ENCODE measurements at places on chromosomes 7 and 10.

GRCh38 chr10:100174699-100175677 lies 10.8 kb downstream of the ERLIN1 start:
- DNase-seq: no peak

DNA sequence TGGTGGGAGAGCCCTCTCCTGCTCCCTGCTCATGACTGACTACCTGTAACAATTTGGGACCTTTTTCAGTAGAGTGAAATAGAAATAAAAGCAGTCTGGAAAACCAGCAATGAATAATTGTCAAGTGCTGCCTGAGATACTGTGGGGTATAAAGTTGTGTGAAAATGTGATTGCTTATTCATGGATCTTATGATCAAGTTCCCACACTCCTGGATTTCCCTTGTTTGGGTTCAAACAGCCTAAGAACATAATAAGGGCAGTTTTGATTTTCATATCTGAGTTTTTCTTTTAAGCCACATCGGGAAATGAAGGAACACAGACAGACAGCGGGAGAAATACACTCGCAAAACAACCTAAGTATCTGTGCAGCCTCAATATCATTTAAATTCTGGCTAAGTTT lies 52.9 kb downstream of the CALD1 start:
- DNase-seq: no peak

DNA sequence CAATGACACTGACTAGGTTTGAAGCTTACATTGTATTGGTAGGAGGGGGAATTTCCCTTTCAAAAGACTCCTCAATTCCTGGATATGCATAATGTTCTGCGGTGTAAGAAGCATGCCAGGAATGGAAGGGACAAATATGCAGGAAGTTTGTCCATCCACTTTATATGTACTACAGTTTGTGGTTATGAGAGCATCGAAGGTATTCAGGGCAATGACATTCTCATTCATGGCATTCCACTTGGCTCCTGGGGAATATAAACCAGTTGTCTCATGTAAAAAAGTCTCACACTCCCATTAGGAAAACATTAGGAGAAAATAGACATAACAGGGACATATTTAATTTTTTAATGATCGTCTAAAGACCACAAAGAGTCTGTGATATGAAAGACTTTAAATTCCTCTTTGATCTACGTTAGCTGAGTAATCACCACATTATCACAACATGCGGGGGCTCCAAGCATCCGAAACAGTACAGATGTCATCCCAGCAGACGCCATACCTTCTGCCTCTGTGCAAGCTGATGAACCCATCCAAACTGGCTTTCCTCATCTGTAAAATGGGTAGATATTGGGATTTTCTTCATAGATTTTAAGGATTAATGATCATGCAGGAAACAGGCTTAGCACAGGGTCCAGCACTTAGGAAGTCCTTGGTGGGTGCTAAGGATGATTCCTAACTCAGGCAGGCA lies 675.3 kb downstream of the INHBA start:
- DNase-seq: no peak

DNA sequence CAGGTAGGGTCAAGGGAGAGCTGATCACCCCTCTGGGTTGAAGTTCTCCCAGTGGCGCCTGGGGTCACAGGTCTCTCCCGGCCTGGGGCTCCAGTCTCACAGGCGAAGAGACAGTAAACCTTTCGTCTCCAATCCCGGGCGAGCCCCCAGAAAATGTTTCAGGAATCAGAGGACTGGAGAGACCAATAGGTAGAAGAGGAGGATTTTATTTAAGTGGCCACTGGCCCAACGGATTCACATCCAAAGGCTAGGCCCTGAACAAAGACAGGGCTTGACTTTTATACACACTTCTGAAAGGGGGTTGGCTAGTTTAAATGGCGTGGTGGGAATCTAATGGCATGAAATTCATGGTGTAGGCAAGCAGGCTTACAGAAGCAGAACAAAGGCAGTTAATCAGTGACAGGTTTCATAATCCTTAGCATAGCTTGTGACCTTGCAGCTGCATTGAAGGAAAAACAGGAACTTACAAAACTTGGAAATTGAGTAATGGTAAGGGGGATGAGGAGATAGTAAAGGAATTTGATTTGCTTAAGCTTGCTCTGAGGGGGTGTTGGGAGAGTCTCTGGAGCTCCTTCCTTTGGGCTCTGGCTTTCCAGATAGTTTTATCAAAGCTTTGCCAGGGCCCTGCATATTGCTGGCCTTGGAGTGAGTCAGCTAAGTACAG lies 105.5 kb downstream of the TRIM24 start:
- DNase-seq: no peak

DNA sequence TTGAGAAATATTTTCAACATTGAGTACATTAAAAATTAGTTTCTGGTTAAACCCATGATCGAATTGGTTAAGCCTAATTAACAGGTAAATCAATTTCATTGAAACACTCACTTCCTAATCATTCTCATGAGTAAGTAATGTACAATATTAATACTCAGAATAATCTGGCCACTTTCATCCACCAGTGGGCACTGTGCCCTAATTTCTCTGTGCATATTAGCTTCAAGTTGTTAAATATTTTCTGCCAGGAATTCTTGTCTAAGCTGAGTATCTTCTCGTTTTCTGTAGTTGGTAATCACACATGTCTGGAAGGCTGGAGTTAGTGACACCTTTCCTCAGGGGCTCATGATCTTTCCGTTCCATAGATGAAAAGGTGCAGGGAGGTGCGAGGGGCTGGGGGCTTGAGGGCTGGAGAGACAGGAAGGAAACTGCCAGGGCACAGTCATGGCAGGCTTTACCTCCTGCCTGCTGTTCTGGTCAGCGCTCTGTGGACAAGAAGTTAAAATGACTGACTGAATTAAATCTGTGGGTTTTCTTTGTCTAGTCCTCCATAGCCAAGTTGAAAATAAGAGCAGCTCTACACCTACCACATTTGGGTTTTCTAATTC lies 71.9 kb downstream of the WIPF3 start:
- no peak for DNase-seq

GRCh38 chr7:150942591-150943452 lies 35.3 kb downstream of the KCNH2 start:
- DNase-seq: no peak

- DNase-seq: no peak
Measured at GRCh38 chr10:114491419-114491818, 87.1 kb upstream of the AFAP1L2 start.

DNA sequence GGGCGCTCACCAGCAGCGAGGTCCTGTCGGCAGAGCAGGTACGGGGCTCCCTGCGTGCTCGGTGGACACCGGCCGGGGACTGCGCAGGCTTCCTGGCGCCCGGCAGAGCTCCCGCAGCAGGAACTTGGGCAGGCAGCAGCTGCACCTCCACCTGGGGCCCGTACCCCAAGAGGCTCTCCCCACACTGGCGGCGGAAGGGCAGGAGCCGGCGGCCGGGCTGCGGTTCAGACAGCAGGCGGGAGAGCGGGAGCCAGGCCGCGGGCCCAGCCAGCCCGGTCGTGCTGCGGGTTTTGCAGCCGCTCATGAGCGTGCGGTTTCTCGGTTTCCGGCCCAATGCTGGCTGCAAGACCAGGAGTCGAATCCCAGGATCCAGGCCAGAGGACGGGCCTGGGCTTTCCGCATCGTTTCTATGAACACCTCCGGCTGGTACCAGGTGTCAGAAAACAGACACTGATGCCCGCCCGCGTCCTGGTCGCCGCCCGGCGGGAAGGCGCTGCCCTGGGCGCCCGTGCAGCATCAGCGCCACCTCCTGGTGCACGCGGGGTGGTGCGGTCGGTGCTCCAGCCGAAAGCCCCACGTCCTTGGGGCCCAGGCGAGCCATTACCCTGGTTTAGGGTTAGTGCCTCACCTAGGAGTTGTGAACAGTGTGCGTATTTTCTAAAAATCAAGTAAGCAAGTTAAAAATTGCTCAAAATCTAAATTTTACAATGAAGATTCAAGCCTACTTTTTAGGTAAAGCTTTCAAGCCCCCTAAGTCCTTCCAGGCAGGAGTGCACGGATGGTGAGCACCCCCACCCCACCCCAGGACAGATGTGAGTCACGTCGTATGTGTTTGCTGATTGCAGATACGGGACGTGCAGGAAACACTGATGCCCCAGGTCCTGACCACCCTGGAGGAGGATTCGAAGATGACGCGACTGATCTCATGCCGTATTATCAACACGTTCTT lies 47.4 kb upstream of the PRKAR1B start:
- peak; percentile 91 for DNase-seq

DNA sequence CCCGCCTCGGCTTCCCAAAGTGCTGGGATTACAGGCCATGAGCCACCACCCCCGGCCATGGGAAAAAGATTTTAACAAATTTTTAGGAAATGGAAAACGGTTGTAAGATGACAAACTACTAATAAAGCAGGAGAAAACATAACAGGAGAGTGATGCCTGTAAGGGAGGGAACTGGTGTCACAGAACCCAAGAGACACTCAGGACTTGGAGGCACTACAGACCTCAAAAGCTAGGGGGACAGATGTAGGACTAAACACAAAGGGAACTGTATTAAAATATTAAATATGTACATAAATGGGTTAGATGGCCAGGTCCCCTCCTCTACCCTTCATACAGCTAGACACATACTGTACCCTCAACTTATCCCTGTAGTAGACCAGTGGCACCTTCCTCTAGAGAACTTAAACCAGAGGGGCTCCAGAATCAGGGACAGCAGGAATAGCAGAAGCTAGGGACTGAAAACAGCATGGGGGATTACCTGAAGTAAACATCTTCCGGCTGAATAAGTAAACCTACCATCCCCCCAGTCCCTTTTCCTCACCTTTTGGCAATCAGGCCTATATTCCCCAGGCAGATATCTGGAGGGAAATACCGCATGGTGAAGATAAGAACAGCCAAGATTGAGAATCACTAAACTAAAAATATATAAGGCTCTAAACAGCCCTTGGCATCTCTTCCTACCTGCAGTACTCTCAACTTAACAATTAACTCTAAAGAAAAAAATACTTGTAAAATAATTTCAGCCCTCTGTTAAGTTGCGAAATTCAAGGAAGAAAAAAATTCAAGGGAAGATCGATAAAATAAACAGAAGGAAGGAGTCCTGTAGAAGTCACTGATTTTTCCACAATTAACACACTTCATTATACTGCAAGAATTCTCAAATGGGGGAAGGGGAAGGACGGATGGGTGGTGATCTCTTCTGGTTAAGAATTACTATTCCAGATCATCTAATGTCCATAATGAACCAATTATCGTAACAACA lies 15.5 kb downstream of the TM9SF3 start:
- no peak for DNase-seq

DNA sequence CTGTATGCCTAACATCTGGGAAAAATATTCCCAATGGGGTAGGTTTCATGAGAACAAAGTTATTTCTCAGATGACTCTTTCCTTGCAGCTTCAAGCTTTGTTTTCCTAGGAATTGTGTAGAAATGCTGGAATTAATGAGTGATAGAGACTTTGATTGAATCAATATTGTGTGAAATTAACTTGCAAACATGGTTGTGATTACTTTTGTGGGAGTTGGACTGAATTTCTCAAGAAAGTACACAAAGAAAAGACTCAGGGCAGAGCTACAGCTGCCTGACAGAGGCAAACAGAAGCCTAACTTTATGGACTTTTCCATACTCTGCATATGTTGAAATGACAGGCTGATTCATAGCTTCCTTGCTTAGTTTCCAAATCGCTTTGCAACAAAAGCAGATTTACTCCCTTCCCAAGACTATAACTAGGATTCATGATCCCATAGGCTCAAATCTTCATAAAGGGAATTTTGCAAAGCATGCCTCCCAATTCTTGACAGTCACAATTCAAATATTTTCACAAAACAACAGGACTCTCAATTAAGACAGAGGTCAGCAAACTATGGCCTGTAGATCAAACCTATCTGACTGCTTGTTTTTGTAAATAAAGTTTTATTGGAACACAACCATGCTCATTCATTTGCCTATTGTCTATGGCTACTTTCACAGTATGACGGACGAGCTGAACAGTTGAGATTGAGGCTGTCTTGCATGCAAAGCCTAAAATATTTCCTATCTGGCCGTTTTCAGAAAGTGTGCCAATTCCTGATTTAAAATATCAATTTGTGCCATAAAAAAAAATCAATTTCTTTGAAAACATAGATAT lies 27.6 kb downstream of the NRP1 start:
- no peak for DNase-seq

DNA sequence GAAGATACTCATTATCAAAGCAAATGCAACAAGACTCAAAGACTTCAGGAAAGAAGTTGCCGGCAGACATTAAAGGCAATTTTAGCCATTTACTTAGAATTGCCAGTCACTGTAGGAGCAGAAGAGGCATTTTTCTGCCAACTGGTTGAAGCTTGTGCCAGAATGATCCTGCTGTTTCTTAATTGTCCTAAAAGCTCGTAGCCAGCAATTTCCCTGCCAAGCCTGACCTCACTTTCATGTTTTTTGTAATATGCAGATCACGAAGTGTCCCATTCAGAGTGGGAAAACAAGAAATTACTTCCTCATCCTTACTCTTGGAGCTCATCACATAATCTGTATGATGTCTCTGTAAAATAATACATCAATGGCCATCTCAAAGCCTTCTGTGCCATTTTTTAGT lies 130.9 kb upstream of the ANKRD1 start:
- DNase-seq: no peak

- DNase-seq: no peak
Measured at GRCh38 chr7:28688174-28688573, 270.0 kb downstream of the TRIL start.

DNA sequence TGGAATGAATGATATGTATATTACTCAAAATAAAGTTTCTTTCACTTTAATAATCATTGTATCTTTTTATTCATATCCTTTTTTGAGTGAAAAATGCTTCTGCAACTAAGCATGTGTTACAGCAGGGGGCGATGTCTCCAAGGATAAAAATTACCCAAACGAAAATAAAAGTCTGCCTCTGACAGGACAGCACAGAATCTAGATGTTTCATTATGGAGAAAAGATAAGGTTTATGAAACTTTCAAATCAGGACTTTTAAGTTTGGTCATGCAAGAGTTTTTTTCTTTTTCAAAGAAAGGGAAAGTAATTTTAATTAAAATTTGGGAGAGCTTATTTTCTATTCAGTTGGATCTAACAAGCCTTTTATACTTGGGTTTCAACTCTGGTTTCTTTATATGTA lies 48.4 kb downstream of the TES start:
- no peak for DNase-seq

GRCh38 chr7:19621740-19622139 lies 87.1 kb downstream of the POLR1F start:
- DNase-seq: no peak

- no peak for DNase-seq
Measured at GRCh38 chr10:88893611-88894010, 13.6 kb downstream of the STAMBPL1 start.

DNA sequence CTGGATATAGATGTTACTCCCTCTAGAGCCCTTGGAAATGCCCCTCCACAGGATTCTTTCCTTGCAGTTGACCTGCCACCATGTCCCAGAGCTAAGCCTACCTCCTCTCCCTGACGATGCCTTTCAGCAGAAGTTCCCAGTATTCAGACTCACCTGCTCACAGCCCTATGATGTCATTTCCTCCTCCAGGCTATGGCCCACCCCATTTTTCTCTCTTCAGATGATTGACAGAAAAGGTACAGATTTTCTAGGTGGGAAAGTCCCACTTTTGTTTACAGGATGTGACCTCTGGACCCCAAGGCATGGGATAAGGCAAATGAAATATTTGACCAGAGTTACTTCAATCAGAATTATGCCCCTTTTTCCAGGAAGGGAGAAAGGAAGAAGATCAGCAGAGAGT lies 280.2 kb upstream of the PHYHIPL start:
- no peak for DNase-seq
